MG63 (cell line): ENCODE measurements at places on chromosomes 13 and 19. TPM values are rescaled to one million over a fixed set of nuclear protein-coding genes. Genes with fewer than 3 reads are reported as not detected.

DNA sequence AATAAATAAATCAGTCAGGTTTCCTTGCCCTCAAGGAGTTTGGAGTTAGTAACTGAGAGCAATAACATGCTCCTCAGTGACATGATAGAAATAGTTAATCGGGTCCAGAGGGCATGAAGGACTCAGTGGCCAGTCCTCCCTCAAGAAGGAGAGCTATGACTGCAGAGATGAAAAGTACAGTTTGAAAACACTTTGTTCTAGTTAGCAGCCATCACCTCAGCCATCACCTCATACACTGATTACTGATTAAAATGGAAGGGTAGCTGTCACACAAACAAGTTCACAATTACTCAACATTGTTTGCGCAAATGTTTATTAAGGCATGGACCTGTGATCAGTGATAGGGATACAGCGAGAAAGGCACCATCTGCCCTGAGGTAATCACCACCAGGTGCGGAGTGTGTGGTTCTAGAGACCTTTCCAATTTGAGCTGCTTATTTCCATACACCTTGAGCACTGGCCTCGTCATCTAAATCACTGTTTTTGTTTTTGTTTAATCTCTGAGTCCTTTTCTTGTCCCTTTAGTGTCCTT lies 85.3 kb upstream of the RAP2A start:
- no peak for DNase-seq

DNA sequence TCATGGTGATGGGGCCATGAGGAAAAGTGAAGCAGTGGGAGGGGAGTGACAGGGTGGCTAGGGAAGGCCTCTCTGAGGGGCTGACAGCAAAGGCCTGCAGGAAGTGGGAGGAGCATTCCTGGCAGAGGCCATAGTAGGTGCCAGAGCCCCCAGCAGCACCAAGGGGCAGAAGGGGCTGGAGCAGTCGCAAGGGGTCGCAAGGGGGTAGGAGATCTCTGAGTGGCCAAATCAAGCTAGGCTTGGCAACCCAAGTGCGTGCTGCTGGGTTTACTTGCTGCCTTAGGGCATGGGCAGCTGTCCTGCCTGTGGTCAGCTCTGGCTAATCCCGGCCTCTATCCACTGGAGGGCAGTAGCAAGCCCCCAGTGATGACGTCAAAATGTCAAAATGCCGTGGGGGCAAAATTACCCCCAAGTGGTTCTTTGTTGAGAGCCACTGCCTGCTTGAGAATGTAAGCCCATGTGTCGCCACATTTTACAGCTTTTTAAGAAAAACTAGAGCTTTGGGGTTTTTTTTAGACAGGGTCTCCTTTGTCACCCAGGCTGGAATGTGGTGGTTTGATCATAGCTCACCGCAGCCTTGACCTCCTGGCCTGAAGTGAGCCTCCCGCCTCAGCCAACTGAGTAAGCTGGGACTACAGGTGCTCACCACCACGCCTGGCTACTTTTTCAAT lies 11.8 kb downstream of the CCDC97 start:
- DNase-seq, result peak; percentile 63

- peak; percentile 86 for DNase-seq
Measured at GRCh38 chr19:17553256-17553655, 2.2 kb upstream of the COLGALT1 start.

- no peak for DNase-seq
Measured at GRCh38 chr13:36875431-36875830, 44.6 kb downstream of the SMAD9 start.

Gene SIGLEC14
- total RNA-seq, result not detected in 2 replicates

Gene SPATA13
- 3.7 and 3.9 TPM in 2 replicates for total RNA-seq
